ENCODE measurements at places on chromosomes 5 and 9. TPM values are rescaled to one million over a fixed set of nuclear protein-coding genes. Genes with fewer than 3 reads are reported as not detected.

- no peaks in the 10 kb centered on the region for H3K36me3 ChIP-seq
- peak; percentile 42 for DNase-seq
- H3K27me3 ChIP-seq, result peaks cover 2% of the 10 kb centered on the region
- H3K4me1 ChIP-seq, result no peaks in the 10 kb centered on the region
- H3K27ac ChIP-seq, result no peak overlapping the region
- no peak overlapping the region for H3K4me3 ChIP-seq
Measured at GRCh38 chr9:135605238-135605781, 34.0 kb downstream of the GLT6D1 start.

DNA sequence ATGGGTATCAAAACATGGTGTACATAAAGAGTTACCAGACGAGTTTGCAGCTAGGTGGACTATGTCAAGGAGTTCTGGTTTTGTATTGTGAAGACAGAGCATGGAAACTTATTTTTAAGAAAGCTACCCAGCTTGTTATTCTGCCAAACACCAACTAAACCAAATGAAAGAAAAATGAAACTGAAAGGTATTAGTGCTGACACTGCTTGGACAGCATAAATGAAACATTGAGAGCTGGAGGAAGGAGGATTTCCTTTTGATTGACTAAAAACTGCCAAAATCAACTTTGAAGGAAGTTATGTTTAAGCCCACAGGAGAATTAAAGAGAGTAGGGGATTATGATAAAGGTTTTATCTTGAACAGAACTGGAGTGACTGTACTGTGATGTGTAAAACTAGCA, 766.2 kb downstream of the PTPRD start:
- H3K4me1 ChIP-seq, result no peaks in the 10 kb centered on the region
- H3K36me3 ChIP-seq, result no peaks in the 10 kb centered on the region
- no peaks in the 10 kb centered on the region for H3K27me3 ChIP-seq

- DNase-seq, result no peak
- H3K27me3 ChIP-seq, result no peaks in the 10 kb centered on the region
- H3K4me1 ChIP-seq, result peaks cover 37% of the 10 kb centered on the region
- peak overlapping the region; percentile 85 for H3K27ac ChIP-seq
Measured at GRCh38 chr9:117718701-117719100, 14.5 kb downstream of the TLR4 start.

DNA sequence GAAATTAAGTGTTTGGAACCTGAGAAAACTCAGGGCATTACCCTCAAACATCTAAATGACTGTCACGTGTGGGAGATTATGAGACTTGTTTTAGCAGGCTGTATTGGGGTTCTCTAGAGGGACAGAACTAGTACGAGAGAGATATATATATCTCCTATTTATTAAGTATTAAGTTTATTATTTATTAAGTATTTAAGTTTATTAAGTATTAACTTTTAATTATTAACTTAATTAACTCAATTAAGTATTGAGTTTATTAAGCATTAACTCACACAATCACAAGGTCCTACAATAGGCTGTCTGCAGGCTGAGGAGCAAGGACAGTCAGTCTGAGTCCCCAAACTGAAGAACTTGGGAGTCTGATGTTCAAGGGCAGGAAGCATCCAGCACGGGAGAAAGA, 113.8 kb downstream of the MELK start:
- no peak overlapping the region for H3K27ac ChIP-seq
- no peaks in the 10 kb centered on the region for H3K4me1 ChIP-seq
- no peaks in the 10 kb centered on the region for H3K27me3 ChIP-seq
- DNase-seq, result no peak
- H3K36me3 ChIP-seq, result no peaks in the 10 kb centered on the region

The FPGS gene
- 87.5 TPM for total RNA-seq

The PDE6A gene
- total RNA-seq, result under 0.01 TPM

The SH3TC2 gene
- total RNA-seq, result 0.72 TPM

The CER1 gene
- total RNA-seq, result not detected
